ENCODE measurements at places on chromosomes 6 and 20.

DNA sequence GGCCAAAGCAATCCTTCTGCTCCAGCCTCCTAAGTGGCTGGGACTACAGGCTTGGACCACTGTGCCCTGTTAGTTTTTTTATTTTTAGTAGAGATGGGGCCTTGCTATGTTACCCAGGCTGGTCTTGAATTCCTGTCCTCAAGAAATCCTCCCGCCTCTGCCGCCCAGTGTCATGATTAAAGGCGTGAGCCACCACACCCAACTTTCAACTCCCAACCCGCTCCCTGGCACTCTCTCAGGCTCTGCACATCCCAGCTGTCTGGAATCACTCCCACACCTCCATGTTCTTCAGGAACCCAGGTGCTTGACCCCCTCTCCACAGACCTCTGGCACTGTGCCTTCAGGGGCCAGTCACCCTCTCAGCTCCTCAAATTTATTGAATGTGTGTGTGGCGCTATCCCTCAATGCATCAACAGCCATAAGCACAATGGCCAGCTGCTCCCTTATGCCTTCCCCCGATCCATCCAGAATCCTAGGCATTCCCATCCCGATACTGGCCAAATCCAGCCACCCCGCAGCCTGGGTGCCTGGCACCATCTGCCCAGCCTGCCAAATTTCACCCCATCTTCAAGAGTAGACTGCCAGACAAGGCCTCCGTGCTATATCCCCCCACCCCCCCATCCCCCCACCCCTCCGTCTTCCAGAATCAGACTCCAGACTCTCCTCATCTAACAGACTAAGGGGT, 647 bp upstream of the POU5F1 start:
- no peak for DNase-seq

DNA sequence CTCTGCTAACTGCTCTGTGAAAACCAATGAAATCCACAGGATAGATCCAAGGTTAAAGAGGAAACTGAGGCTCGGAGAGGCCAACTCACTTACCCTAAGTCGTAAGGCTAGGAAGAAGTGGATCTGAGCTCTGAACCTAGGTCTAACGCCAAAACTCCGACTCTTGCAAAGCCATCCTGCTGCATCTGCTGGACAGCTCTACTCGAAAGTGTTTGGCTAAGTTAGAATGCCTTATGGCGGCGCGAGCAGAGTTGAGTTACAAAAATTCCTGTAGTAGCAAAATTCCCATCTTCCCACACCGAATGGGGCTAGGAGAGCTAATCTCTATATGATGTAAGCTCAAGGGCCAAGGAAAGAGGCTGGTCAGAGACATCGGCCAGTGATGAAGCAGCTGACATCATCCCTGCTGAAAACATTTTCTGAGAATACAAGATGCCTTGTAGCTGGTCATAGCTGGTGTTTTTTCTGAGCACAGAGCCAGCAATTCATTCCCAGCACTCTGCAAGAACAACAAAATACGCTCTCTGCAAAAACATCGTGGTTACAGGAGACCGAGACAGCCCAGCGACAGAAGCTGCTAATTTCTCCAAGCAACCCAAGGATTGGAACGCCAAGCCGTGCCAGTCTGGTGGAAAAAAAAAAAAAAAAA, 1.8 kb downstream of the SPATA2 start:
- DNase-seq = peak; percentile 82

- no peak for DNase-seq
Measured at GRCh38 chr6:108341372-108341771, 46.5 kb downstream of the AFG1L start.

GRCh38 chr20:33922224-33922623, 71.5 kb upstream of the RALY start:
- DNase-seq = no peak

- no peak for DNase-seq
Measured at GRCh38 chr6:7993952-7994351, 70.2 kb downstream of the BLOC1S5 start.

DNA sequence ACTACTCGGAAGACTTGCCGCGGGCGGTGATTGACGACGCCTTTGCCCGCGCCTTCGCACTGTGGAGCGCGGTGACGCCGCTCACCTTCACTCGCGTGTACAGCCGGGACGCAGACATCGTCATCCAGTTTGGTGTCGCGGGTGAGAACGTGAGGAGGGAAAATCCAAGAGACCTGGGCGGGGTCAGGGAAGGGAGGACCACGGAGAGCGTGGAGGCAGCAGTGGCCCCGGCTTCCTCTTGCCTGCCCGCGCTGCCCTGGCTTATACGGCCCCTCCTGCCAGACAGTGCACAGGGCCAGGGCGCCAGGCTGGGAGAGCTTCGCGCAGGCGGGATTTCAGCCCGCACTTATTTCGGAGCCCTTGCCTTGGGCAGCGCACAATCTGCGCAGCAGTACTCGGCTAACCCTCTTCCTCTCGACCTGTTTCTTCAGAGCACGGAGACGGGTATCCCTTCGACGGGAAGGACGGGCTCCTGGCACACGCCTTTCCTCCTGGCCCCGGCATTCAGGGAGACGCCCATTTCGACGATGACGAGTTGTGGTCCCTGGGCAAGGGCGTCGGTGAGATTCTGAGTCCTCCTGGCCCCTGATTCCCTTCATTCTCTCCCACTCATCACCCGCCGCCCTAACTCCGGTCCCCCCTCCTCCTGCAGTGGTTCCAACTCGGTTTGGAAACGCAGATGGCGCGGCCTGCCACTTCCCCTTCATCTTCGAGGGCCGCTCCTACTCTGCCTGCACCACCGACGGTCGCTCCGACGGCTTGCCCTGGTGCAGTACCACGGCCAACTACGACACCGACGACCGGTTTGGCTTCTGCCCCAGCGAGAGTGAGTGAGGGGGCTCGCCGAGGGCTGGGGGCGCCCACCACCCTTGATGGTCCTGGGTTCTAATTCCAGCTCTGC, 2.0 kb downstream of the MMP9 start:
- no peak for DNase-seq

DNA sequence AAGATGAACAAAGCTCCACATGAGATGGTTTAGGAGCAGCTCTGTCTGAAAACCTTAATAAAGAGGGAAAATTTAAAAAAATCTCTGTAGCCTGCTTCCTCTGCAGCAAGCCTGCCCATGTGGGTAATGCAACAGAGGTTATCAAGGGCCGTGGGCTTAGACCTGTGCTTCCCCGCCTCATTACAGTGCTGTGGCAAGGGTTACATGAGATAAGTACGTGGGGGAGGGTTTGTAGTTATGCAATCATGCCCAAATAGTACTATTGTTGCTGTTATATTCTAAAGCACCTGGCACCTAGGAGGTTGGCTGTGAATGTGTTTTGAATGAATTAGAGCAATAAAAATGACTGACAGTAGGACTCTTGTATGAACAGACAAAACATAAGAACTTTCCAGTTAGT, 68.3 kb downstream of the PKHD1 start:
- no peak for DNase-seq

GRCh38 chr6:83921315-83921714, 61.8 kb downstream of the CYB5R4 start:
- no peak for DNase-seq

- DNase-seq = no peak
Measured at GRCh38 chr6:170038708-170039107, 252.2 kb downstream of the DLL1 start.

DNA sequence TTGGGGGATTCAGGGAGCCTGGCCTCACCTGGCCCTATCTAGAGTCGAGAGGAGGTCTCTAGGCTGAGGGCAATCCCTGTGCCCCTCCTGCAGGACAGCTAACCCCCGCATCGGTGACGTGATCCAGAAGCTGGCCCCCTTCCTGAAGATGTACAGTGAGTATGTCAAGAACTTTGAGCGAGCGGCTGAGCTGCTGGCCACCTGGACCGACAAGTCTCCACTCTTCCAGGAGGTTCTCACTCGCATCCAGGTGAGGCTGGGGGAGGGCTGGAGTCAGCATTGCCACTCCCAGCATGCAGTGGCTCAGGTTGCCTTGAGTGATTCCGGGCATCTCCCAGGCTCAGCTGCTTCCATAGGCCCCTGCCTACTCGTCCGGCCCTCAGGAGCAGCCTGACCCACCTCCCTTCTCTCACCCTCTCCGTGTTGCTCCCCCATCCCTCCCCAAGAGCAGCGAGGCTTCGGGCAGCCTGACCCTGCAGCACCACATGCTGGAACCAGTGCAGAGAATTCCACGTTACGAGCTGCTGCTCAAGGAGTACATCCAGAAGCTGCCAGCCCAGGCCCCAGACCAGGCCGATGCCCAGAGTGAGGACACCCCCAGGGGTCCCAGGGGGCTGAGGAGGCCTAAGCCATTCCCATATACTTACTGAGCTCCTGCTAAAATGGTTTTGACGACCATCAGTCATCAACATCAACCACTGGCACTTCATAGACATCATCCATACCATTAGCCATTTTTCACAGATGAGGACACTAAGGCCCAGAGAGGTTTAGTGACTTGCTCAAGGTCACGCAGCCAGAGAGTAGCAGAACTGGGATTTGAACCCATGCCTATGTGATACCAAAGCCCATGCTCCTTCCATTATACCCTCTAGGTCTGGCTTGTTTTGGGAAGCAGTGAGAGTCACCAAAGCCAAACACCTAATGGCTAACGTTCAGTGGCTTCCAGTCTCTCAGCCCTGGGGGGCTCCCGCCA, 8.3 kb downstream of the FGD2 start:
- no peak for DNase-seq

All from globus pallidus (tissue), 1 donor.